Endodermal cell (in vitro differentiated cells): ENCODE measurements at places on chromosomes 7 and 10. TPM values are rescaled to one million over a fixed set of nuclear protein-coding genes. Genes with fewer than 3 reads are reported as not detected.

HUS1 gene
- total RNA-seq = 38.6 and 42.5 TPM in 2 replicates

TAS2R39 gene
- total RNA-seq = not detected in 2 replicates

SLC25A13 gene
- total RNA-seq = 104 and 114 TPM in 2 replicates

PNPLA8 gene
- 17.9 to 32.6 TPM (median 20.1 TPM) in 3 replicates for total RNA-seq

TMEM26 gene
- 0.13 TPM in 1 of 2 replicates, not detected in the other for total RNA-seq

TBL2 gene
- total RNA-seq = 45.6 and 55.7 TPM in 2 replicates

CPVL gene
- 35.6 to 62.4 TPM (median 53.3 TPM) in 3 replicates for total RNA-seq

CFAP46 gene
- 9.8 to 10.5 TPM (median 10.4 TPM) in 3 replicates for total RNA-seq

DNA sequence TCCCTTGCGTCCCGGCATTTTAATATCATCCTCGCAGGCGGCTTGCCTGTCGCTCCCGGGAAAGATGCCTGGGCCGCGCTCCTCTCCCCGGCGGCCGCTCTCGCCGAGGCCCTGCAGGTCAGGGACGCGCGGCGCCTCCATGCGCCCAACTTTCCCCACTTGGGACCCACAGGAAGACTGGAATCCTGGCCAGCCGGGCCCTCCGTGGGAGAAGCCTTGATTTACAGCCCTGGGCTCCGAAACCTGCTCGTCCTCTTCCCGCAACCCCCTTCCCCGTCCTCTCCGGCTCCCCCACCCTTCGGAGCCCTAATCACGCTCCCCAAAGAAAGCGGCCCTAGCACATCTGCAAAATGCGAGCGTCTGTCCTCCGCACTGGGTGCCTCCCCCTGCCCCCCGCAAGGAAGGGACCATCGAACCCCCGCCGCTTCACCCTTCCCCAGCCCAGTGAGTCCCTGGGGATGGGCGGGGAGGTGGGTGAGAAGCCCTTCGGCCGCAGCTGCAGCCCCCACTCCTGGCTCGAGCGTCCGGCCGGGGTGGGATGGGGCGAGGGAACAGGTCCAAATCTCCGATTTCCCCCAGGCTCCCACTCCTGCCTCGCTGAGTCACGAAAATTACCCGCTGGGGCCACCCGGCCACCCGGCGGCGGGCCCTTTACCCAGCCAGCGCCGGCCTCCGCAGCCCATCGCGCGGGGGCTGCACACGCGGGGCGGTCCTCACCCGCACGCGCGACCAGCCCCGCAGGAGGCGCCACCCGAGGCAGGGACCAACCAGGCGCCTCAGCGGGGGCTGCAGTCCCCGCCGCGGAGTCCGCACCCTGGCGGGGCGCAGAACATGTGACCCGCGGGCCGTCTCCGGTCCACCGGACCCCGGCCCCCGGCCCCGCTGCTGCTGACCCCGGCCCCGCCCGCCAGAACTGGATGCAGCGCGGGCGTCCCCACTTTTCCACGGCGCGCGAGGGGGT, 695 bp downstream of the HSPA12A start:
- H3K4me1 ChIP-seq = no peaks in the 10 kb centered on the region
- H3K27me3 ChIP-seq = peaks cover 67% of the 10 kb centered on the region
- peak overlapping the region; percentile 75 for H3K4me3 ChIP-seq
- DNase-seq = peak; percentile 74

GRCh38 chr10:49172777-49173132, 15.4 kb downstream of the TMEM273 start:
- no peak for DNase-seq
- no peaks in the 10 kb centered on the region for H3K36me3 ChIP-seq
- H3K4me3 ChIP-seq = no peak overlapping the region
- no peak overlapping the region for H3K27ac ChIP-seq

GRCh38 chr10:22733992-22734391, 19.6 kb upstream of the PIP4K2A start:
- no peak overlapping the region for H3K27ac ChIP-seq
- no peaks in the 10 kb centered on the region for H3K27me3 ChIP-seq
- no peaks in the 10 kb centered on the region for H3K4me1 ChIP-seq
- no peak for DNase-seq

DNA sequence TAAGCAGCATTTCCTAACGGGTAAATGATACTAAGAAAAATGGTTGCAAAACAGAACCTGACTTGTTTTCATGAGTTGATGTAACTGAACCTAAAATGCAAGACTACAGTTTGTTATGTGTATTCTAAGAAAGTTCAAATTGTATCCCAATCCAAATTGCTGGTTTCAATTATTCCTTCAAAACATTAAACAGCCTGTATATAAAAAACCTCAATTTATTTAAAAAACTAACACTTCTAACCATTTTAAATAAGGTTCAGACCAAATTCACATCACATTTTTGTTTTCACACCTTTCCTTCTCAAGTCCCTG, 80.9 kb downstream of the LRRC17 start:
- H3K36me3 ChIP-seq = no peaks in the 10 kb centered on the region
- no peak overlapping the region for H3K27ac ChIP-seq
- H3K4me1 ChIP-seq = no peaks in the 10 kb centered on the region
- H3K27me3 ChIP-seq = no peaks in the 10 kb centered on the region

DNA sequence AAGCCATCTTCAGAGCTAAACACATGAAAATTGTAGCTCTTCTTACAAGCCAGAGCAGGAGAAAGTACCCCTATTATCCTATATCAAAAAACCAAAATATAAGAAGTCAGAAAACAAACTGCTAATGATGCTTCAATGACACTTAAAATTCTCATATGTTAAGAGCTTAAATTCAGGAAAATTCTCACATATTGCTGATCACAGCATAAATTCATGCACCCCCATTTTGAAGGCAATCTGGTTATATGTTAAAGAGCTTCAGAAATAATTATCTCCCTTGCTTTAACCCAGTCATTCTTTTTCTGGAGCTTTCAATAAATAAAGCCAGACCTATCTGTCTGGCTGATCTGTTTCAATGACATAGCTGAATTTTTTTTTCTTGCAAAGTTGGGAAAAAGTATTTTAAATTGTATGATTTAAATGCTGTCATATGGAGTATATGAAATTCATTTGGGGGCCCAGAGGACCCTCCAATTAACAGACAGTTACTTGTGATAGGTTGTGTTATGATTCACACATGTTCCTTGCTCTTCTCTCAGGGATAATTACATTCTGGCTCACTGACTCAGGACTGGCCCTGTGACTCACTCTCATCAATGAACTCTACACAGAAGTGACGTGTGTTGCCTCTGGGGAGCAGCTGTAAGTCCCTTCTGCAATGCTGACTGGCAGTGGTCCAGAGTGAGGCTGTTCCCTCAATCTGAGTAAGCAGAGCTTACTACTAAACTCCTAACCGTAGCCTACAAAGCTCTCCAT, 85.2 kb downstream of the HGF start:
- H3K4me3 ChIP-seq = no peak overlapping the region
- peak overlapping the region; percentile 21 for H3K27ac ChIP-seq
- no peaks in the 10 kb centered on the region for H3K36me3 ChIP-seq
- no peak for DNase-seq
- no peaks in the 10 kb centered on the region for H3K27me3 ChIP-seq

DNA sequence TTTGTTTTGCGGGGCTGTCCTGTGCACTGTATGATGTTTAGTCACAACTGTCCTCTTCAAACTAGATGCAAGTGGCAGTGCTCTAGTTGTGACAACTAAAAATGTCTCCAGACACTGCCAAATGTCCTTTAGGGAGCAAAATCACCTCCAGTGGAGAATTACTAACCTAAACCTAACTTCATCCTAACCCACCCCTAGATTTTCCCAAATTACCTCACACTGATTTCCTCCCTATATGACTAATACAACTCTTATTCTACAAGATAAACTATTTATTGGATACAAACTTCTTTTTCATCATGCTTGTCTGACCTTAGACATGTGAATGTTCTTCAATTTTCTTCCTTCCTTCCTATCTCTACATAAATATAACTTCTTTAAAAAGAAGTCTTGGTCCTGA, 26.4 kb downstream of the PNPLA8 start:
- H3K4me1 ChIP-seq = no peaks in the 10 kb centered on the region
- H3K27me3 ChIP-seq = no peaks in the 10 kb centered on the region
- no peak for DNase-seq

- no peak overlapping the region for H3K4me3 ChIP-seq
- no peaks in the 10 kb centered on the region for H3K36me3 ChIP-seq
- no peak overlapping the region for H3K27ac ChIP-seq
- H3K4me1 ChIP-seq = peaks cover 3% of the 10 kb centered on the region
- no peaks in the 10 kb centered on the region for H3K27me3 ChIP-seq
These were observed 18.7 kb upstream of the ARHGAP12 start for GRCh38 chr10:31947144-31947926.

GRCh38 chr7:33677556-33677955, 227.8 kb upstream of the BMPER start:
- H3K27me3 ChIP-seq = no peaks in the 10 kb centered on the region
- no peak overlapping the region for H3K27ac ChIP-seq

DNA sequence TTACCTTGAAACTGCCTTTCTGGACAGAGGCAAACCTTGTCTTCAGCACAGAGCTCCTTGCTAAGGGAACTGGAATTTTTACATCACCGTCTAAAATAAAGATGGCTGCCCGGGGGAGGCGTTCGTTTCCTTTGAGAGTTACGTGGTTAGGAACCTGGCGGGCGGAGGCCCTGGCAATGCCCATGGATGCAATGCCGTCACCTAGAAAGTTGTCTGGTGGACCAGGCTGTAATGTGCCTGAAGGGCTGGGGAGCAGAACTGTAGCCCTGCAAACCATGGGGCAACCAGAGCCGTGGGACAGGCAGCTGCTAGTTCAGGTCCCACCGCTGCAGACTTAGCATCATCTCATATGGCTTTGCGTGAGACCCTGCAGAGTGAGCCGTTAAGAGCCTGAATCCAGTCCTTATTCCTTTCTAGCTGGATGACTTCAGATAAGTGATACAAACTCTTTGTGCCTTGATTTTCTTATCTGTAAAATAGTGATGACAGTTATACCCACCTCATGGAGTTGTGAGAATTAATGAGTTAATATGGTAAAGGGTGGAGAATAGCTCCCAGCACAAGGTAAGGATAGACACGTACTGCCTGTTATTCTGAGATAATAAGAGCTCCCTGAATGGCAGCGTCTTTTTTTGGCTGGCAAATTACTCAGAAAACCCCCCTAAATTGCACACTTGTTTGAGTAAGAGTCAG, 219.7 kb downstream of the EMX2 start:
- H3K4me1 ChIP-seq = no peaks in the 10 kb centered on the region
- no peak overlapping the region for H3K4me3 ChIP-seq
- no peak for DNase-seq
- no peaks in the 10 kb centered on the region for H3K36me3 ChIP-seq
- peaks cover 3% of the 10 kb centered on the region for H3K27me3 ChIP-seq

DNA sequence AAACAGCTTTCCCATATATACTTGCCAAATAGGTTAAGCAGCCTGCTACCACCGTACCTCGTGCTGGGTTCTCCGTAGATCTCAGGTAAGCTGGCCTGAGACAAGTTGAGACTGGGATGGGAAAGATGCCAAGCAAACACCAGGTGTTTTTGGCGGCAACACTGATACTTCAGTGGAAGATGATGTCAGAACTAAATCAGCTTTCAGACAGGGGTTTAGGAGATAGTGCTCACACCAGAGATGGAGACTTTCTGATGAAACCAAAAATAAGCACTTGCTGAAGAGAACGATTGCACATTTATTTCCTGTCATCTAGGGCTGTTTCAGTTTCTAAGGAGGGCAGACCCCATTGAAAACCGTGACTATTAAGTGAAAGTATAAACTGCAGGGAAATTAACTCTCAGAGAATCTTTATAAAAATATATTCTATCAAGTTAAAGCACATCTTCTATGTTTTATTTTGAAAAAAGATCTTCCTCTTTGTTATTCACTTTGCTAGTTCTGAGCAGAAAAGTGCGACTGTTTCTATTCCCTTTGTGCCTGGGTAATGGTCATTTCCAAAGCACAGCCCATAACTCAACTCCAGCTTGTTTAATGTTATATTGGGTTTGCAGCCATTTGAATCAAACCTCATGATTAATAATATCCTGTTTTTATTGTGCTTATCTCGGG, 149.9 kb downstream of the CPED1 start:
- no peaks in the 10 kb centered on the region for H3K36me3 ChIP-seq
- H3K4me1 ChIP-seq = peaks cover 2% of the 10 kb centered on the region
- H3K4me3 ChIP-seq = no peak overlapping the region
- H3K27ac ChIP-seq = no peak overlapping the region
- no peak for DNase-seq

DNA sequence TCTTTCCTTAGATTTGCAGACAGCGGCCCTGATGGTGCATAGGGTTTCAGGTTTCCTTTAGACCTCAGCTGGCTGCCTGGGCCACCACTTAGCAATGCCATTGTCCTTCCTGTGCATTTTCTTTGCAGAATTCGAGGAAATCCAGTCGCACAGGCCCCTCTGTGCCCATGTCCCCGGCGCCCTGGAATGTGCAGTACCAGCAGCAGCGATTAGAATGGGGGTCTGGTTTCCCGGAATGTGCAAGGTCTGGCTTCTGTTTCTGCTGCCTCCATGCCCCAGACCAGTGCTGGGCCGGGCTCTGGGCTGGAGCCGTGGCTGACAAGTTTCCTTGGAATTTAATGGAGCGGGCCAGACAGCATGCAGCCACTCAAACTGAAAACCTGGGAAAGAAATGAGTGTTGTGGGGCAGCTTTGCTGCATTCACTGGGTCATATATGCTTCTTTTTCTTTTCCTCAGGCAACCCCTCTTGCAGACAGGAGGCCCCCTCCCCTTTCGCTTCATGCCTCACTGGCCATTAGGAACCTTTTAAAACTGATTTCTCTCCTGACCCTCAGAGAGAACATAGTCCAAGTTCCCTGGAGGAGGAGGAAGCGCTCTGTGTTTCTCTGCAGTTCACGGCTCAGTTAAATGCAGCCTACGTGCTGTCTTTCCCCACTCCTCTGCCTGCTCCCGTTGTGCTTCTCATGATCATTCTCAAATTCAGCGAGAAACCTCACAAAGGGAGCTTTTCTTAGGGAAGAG, 14.4 kb downstream of the HTRA1 start:
- no peaks in the 10 kb centered on the region for H3K4me1 ChIP-seq
- H3K36me3 ChIP-seq = no peaks in the 10 kb centered on the region
- DNase-seq = peak; percentile 64
- H3K4me3 ChIP-seq = no peak overlapping the region
- no peaks in the 10 kb centered on the region for H3K27me3 ChIP-seq

GRCh38 chr7:99365318-99366141, 9.0 kb upstream of the ARPC1B start:
- no peaks in the 10 kb centered on the region for H3K4me1 ChIP-seq
- DNase-seq = peak; percentile 88
- H3K36me3 ChIP-seq = peaks cover 64% of the 10 kb centered on the region
- no peak overlapping the region for H3K27ac ChIP-seq
- H3K27me3 ChIP-seq = no peaks in the 10 kb centered on the region

GRCh38 chr7:151316896-151317295, 24.7 kb upstream of the NUB1 start:
- no peak overlapping the region for H3K4me3 ChIP-seq
- no peaks in the 10 kb centered on the region for H3K36me3 ChIP-seq
- H3K27me3 ChIP-seq = no peaks in the 10 kb centered on the region
- H3K4me1 ChIP-seq = no peaks in the 10 kb centered on the region
